ENCODE measurements at places on chromosomes 2 and 18.

GRCh38 chr18:13516855-13517254 lies 209.5 kb downstream of the FAM210A start:
- no peak for DNase-seq

GRCh38 chr2:63590626-63591408 lies 2.1 kb downstream of the MDH1 start:
- no peak for DNase-seq

DNA sequence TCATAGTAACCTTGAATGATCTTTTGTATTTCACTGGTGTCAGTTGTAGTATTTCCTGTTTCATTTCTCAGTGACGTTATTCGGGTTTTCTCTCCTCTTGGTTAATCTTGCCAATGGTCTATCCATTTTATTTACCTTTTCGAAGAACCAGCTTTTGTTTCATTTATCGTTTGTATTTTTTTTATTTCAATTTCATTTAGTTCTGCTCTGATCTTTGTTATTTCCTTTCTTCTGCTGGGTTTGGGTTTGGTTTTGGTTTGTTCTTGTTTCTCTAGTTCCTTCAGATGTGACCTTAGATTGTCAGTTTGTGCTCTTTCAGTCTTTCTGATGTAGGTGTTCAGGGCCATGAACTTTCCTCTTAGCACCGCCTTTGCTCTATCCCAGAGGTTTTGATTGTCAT lies 36.7 kb downstream of the SP140 start:
- no peak for DNase-seq

DNA sequence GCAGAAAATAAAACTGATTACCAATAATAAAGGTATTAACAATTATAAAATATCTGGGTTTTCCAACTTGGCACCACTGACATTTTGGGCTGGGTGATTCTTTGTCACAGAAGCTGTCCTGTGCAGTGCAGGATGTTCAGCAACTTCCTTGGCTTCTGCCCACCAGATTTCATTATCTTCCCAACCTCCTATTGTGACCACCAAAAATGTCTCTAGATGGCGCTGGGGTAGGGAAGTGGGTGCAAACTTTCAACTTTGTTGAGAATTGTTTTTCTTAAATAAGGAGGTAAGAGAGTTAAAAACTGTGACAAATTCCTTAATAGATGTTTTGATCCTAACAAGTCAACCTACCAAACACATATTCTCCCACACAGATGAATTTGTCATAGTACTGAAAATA lies 90.1 kb downstream of the GAREM1 start:
- DNase-seq, result no peak

DNA sequence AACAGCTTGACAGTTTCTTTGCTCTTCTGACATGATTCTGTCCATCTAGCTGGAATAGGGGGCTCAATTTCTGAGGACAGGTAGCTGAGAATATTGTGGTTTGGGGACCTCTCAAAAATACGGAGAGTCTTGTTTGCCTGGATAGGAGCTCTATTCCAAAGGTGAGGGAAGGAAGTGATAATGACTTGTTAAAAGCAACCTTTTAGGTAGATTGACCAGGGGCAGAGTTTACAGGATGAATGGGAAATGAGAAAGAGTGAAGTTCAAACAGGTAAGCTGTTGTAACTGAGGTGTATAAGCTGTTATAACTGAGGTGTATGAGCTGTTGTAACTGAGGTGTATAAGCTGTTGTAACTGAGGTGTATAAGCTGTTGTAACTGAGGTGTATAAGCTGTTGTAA lies 25.1 kb downstream of the PARD3B start:
- DNase-seq, result no peak

GRCh38 chr2:366706-367105 lies 78.8 kb upstream of the ALKAL2 start:
- DNase-seq, result no peak

- DNase-seq, result no peak
Observed at GRCh38 chr2:127820080-127820668, 9.2 kb upstream of the WDR33 start.

- no peak for DNase-seq
Observed at GRCh38 chr2:178211943-178212342, 17.6 kb downstream of the OSBPL6 start.

DNA sequence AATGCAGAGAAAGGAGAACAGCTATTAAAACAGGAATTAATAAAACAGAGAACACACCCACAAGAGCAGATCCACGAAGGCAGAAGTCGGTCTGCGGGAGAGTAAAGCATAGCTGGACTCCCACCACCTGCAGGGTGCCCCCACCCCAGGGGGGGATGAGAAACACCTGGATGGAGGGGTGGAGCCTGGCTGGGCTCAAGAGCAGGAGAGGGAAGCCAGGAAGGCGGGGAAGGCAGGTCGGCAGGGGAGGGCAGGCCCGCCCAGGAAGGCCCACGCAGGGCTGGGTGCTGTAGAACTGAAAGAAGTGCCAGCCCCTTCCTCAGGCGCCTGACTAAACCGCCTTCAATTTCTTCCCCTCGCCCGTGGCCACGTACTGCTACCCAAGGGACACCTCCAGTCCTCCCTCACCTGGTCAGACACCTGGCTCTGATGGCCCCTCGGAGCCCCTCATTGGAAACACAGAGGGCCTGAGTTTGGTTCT lies 175.4 kb downstream of the HDAC4 start:
- no peak for DNase-seq

GRCh38 chr2:61044636-61045035 lies 21.0 kb upstream of the SANBR start:
- no peak for DNase-seq

DNA sequence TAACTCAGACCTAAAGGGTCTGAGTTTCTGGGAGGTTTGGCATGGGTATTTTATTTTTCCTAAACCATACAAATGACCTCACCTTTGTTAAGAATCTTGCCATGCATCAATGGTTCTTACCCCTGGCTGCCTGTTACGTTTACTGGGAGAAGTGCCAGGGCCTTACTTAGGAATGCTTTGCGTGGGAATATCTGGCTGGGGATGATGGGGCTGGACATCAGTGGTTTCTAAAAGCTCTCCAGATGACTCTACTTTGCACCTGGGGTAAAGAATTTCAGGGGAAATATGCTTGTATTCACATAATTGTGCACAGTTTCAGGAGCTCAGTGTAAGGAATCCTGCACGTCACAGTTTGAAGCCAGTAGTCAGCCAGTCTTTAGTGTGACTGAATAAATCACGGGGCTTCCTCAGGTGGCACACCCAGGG lies 18.2 kb upstream of the DAW1 start:
- DNase-seq, result peak; percentile 54

- no peak for DNase-seq
Observed at GRCh38 chr2:120396861-120397811, 51.2 kb downstream of the INHBB start.

DNA sequence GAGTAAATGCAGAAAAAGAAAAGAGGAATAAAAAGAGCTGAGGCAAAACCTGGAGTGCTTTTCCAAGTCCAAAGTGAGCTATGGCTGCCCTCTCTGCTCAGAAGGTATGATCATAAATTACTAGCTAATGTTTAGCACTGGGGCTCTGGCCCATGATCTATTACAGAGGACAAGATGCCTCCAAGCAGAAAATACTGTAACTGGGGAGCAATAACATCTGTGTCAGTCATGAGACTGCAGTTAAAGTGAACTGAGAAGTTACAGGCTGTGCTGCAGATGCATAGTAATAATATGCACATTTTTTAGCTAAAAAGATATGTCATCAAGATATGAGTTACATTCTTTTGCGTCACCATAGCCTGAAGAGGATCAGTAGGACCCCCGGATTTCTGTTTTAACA lies 209.4 kb upstream of the RBBP8 start:
- DNase-seq, result no peak

- DNase-seq, result no peak
Observed at GRCh38 chr18:76102156-76102555, 392.9 kb downstream of the ZNF516 start.

GRCh38 chr18:21184396-21184996 lies 57.5 kb upstream of the GREB1L start:
- DNase-seq, result no peak

DNA sequence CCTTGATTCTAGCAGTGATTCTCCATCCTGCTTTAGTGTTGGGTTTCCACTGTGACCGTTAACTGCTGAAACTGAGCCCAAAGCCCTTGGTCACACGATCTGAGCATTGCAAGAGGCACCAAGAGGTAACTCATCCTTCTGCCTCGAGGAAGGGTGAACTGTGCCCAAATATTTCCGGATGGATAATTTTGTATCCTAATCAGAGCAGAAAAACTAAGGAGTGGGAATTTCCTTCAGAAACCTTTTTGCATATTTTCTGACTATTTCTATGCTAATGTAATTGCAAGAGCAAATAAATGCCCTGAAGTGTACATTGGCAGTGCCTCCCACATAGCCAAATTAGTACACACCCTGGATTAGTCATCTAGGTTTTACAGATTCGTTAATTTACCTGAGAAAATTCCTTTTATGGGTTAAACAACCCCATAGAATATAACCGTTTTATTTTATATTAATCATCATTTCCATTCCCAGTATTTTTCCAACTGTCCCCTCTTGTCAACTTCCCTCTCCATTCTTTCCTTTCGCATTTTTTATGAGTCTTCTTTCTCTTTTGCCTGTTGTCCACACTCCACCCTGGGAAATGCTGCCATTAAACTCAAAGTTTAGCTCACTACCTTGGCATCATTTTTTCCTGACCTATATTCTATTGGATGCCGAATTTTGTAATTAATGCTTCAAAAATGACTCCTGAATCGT lies 31.7 kb upstream of the COBLL1 start:
- DNase-seq, result no peak

DNA sequence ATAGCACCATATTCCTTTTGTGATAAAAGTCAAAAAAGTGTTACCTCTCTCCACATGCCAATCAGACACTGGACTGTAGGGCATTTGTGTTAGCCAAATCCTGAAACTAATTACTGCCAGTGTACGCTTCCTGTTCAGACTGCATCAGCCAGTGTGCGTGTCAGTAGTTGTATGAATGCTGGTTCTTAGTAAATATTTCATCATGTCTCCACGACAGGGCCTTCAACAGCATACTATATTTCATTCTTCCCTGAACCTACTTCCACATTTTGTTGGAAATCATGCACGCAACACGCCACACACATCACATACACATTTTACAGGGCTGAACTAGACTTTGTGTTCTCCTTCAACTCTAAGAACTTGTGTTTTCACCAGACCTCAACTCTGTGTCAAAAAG lies 77.5 kb downstream of the EPB41L3 start:
- no peak for DNase-seq

Data from AG09309 (cell line).